ENCODE measurements at places on chromosomes 7 and 10. TPM values are rescaled to one million over a fixed set of nuclear protein-coding genes. Genes with fewer than 3 reads are reported as not detected.

The GRM8 gene
- total RNA-seq: not detected

The FGFBP3 gene
- 0.65 TPM for total RNA-seq

The STOX1 gene
- total RNA-seq: under 0.01 TPM

The NRCAM gene
- 85.1 TPM for total RNA-seq

The SPDYE3 gene
- not detected for total RNA-seq

The CREB5 gene
- total RNA-seq: 5.9 TPM

The TMEM236 gene
- 0.10 TPM for total RNA-seq

The CEP55 gene
- total RNA-seq: 18.9 TPM

The GNG11 gene
- total RNA-seq: 284 TPM

The ADCYAP1R1 gene
- 0.19 TPM for total RNA-seq

The NEUROD6 gene
- not detected for total RNA-seq

The FAM237B gene
- total RNA-seq: not detected

The PPA1 gene
- 182 TPM for total RNA-seq

The NPSR1 gene
- total RNA-seq: not detected

The CDC14C gene
- total RNA-seq: not detected

The WEE2 gene
- total RNA-seq: not detected

The PNLIPRP1 gene
- total RNA-seq: not detected

The ATP6V0E2 gene
- total RNA-seq: 26.7 TPM

The FGF8 gene
- total RNA-seq: not detected

The AGBL3 gene
- 1.9 TPM for total RNA-seq

The ZCWPW1 gene
- total RNA-seq: 0.98 TPM

The FAM131B gene
- total RNA-seq: 0.65 TPM

The GPNMB gene
- total RNA-seq: 0.57 TPM

The FAM241B gene
- 0.48 TPM for total RNA-seq

The METTL27 gene
- 0.98 TPM for total RNA-seq

The CCDC146 gene
- total RNA-seq: 1.6 TPM

The SH2D4B gene
- 0.10 TPM for total RNA-seq

Data from vein endothelial cell (primary cell).